Stimulated activated CD4-positive, alpha-beta T cell treated with anti-CD3 and anti-CD28 coated beads, TNF-alpha, amount 100 ng/mL, for 24 hours (primary cell): ENCODE measurements at places on chromosomes 1 and 21.

DNA sequence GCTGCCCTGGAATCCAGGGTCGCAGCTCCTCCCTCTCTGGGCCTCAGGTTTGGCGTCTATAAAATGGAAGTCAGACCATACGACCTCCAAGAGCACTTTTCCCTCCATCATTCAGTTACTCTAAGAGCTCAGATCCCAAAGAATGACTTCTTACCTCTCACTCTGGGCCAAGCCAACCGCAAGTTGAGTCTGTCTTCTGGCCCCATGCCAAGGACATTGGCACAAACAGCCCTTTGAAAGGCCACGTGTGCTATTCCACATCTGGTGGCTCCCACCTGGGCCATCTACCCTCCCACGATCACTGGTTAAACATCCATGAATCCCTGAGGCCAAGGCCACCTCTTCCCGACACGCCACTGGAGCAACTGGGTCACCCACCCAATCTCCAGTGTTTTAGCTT, 12.4 kb downstream of the SLC2A7 start:
- no peak for DNase-seq

DNA sequence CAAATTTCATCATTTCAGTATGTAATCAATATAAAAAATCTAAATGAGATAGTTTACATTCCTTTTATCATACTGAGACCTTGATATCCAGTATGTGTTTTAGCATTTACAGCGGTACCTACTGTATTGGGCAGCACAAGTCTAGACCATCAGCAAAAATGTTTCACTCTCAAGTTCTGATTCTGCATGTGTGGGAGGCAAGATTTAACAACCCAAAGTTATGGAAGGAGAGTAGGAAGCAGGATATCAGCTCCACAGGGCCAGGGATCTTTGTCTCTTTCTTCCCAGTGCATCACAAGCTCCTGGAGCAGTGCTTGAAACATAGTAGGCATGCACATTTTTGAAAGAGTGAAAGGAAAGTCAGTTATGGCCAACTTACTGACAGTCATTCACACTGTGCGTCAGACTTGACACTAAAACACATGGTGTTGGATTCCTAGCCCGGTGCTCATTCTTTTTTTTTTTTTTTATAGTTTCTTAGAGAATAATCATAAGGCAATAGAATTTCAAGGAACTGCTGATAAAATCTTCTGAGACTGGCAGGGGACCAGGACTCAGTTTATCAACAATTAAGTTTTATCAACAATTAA, 6.1 kb downstream of the TENT5C start:
- no peak for DNase-seq

GRCh38 chr1:41523949-41524675, 39.6 kb upstream of the EDN2 start:
- no peak for DNase-seq

GRCh38 chr21:36384885-36385232, 333 bp upstream of the CHAF1B start:
- DNase-seq = no peak

DNA sequence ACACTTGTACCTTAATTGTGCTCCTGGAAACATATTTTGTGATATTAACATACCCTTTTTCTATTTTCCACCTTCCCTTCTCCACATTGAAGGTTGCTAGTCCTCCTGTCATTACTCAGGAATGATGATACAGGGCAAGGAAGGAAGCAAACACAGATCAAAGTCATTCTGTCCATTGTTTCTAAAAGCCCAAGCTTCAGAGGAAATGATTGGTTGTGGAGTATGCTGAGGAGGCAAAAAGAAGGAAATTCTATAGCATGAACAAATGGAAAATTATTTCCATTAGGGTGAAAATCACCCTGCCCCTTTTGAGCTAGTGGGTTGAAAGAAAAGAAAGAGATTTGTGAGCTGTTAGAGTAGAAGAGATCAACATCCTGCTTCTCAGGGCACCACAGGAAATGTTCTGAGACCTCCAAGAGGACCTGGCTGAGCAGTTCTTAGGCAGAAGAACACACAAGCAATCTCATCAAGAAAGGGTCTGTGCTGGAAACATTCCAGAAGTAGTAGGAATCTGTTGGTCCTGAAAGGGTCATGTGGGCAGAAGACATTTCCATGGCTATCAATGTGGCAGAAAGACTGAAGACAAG, 29.0 kb upstream of the PRRX1 start:
- DNase-seq = no peak

GRCh38 chr1:44481701-44482100, 76.6 kb downstream of the RNF220 start:
- no peak for DNase-seq

DNA sequence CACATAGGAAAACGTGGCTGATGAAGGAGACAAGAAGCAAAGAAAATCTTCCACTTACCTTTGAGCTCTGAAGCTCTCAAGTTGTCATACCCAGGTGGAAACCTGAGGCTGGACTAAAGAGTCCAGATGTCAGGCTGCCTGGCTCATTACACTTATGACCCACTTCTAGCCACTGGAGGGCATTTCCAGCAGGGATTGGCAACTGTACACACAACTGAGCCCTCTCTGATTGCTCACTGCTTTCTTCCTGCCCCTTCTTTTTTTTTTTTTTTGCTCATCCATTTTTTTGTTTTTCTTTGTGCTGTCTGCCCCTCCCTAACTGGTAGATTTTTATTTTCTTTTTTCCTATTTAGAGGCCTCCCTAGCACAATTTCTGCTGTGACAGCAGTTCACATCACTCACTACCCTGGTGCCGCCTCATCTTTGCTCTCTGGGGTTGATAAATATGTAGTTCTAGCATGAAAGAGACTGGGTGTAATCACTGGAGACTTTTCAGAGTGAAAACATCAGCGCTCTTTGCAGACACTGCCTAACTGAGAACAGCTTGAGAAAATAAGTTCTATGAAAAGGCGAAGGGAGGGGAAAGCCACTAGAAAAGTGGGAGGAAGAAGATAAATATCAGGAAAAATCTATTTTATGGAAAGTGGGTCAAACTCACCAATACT, 334.5 kb downstream of the NUF2 start:
- no peak for DNase-seq

- peak; percentile 9 for DNase-seq
These were observed 280.3 kb upstream of the FMN2 start for GRCh38 chr1:239811211-239811885.

DNA sequence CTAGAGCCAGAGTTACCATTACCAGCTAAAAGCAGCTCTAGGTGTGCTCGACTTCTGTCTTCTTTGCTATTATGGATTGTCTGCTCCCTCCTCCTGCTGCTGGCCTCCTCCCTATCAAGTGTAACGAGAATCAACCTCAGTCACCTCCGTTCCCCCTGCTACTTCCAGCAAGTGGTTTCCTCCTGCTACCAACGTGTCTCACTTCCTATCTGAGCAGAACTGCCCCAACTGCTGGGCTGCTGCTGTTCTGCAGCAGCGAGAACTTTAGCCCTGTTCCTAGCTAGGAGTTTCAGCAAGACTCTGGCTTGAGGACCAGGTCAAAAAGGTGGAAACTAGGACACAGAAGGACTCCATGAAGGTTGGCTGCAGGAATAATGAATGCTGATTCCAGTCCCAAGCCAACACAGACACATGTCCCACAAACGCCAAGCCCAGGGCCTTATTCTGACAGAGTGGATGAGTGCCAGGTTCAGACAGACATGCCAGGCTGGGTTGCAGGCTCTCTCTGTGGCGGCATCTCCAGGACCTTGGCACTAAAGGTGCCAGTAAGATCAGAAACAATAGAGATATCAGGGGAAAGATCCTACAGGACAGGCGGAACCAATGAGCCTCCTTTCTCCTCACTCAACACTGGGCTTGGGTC, 46.9 kb downstream of the CD34 start:
- DNase-seq = peak; percentile 38

DNA sequence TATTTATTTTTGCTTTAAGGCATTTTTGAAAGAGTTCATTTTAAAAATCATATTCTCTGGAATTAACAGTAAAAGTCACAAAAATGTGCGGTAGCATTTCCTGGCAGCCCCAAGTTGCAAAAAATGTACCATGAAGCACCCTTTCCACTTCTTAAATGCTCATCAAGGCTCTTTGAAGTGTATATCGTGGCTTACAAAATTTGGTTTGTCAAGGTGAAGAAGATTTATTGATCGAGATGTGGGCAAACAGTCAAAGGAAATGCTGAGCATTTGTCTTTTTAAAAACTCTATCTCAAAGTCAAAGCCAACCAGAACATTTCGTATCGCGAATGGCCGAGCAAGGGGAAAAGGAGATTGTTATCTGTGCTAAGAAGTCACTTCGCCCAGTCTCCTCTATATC, 277.5 kb upstream of the KAZN start:
- DNase-seq = no peak

- no peak for DNase-seq
These were observed 119.3 kb downstream of the HLCS start for GRCh38 chr21:36847189-36847588.

- DNase-seq = no peak
These were observed 141.4 kb downstream of the NR5A2 start for GRCh38 chr1:200168926-200169325.

- no peak for DNase-seq
These were observed 109.9 kb downstream of the GALNT2 start for GRCh38 chr1:230176871-230177411.

- no peak for DNase-seq
These were observed 17.2 kb downstream of the KIF26B start for GRCh38 chr1:245172026-245172425.

- no peak for DNase-seq
These were observed 9.8 kb downstream of the PADI3 start for GRCh38 chr1:17258758-17259130.

DNA sequence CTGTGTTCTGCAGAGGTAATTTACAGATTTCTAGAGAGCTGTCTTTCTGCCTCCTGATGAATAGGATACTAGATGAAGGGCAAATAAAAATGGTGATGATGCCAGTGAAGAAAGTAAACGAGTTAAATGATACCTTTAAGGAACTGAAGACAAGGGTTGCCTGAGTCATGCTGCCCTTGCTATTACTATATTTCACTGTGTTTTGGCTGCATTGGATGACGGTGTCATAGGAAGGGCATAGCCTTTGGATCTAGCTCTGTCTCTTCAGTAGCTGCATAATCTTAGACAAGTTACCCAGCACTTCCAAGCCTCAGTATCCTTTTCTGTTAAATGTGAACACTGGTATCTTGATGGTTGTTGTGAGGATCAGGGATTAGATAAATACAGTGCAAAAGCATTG, 131.5 kb upstream of the FGGY start:
- no peak for DNase-seq

DNA sequence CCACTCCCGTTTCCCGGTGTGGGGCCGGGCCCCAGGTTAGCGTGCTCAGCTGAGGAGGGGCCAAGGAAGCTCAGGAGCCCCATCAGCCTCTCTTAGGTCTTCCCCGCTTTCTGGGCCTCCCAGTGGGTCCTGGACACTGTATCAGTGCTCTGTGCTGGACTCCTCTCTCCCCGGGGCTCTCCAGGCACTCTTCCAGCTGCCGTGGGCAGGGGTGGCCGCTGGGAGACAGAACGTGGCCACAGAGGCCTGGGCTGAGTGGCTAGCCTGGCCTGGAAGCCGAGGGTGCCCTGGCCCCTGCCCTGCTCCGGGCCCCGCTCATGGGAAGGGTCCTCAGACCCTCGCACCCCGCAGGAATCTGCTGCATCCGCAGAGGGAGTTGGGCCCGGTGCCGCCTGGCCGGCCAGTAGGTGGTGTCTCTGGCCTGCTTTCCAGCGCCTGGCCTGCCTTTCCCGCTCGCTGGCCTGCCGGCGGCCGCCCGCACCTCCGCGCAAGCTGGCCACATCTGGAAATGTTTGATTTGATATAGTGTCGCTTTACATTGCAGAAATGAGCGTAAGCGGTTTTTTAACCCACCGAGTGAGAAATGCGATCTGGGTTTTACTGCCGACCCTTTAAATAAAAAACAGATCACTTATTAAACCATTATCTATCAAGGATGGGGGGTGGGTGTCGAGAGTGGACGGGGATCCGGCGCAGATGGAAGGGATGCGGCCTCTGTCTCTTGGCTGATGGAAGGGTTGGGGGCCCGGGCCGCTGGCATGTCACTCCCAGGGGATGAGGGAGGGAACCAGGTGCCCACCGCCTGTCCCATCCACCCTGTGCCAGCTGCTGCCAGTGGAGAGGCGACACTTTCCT, 74.4 kb upstream of the TTC34 start:
- no peak for DNase-seq

GRCh38 chr1:40936931-40937339, 42.6 kb upstream of the CTPS1 start:
- no peak for DNase-seq

DNA sequence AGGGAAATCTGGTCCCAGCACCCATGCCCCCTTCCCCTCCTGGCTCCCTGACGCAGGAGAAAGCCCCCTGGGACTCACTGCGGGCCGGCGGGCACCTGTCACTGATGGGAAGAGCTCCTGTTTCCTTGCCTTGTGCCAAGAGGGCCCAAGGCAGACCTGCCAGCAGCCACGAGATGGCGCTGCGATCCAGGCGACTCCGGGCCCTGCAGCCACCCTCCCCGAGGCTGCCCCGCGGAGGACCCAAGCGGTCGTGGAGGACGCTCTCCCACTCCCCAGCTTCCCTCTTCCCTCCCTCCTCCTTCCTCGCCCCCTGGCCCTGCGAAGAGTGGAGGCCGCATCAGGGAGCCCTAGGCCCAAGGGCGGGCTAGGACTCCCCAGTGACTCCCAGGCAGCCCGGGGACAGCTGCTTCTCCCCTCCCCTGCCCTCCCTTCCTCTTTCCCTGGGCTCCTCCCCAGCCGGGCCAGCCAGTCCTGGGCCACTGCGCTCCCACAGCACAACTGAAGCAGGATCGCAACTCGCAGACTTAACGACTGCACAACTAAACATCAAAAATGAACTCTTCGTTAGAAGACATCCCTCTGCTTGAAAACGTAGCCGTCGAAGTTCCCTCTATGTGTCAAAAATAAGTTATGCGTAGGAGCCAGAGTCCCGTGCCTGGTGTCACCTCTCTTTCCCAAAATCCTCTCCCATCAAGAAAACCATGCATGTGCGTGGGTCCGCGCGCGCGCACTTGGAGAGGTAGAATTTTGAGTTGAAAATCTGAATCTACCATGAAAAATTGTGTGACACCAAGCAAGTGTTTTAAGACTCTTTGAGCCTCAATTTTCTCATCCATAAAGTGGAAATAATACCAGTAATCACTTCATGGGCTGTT, 34.2 kb downstream of the BATF3 start:
- peak; percentile 82 for DNase-seq

- DNase-seq = no peak
These were observed 73.1 kb downstream of the PRKAB2 start for GRCh38 chr1:147099192-147099591.

- DNase-seq = no peak
These were observed 14.8 kb upstream of the SERINC2 start for GRCh38 chr1:31398246-31398645.

DNA sequence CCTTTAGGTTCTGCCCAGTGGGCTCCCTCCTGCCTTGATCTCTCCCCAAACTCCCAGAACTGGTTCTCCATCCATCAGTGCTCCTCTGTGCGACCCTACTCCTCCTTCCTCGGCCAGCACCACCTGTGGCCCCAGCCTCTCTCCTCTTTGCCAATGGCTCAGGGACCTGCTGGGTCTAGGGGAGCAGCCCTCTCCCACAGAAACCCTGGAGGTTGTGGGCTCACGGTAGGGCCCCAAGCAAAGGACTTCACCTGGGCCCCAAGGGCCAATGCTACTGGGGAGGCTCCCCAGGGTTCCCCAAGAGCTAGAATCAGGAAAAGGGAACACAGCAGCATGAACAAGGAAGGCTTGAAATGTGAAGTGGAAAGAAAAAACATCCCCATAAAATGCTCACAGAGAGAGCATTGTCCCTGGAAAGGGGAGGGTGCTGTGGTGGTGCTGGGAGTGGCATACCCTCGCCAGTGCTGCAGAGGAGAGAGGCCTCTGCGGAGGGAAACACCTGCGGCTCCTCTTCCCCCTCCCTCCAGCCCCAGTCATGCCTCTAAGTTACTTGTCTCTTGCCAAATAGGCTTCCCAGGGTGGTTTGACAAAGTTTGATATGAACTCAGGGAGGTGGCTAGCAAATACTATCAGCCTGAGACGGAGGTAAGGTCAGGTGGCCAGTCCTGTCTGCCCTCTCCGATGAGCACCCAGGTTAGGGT, 2.5 kb downstream of the TMEM63A start:
- DNase-seq = no peak
